ENCODE measurements at places on chromosomes 1 and 21.
A peak's percentile ranks its signal among the peaks of the same experiment; 100 is the strongest.

- DNase-seq = no peak
Observed at GRCh38 chr21:37408464-37409193, 42.1 kb downstream of the DYRK1A start.

GRCh38 chr1:54640863-54641836 lies at the start of gene MROH7:
Gene MROH7, plus strand, starts transcription at chr1:54641786. Its CDS starts 11,141 bp downstream, at chr1:54652927.
- no peak for DNase-seq

DNA sequence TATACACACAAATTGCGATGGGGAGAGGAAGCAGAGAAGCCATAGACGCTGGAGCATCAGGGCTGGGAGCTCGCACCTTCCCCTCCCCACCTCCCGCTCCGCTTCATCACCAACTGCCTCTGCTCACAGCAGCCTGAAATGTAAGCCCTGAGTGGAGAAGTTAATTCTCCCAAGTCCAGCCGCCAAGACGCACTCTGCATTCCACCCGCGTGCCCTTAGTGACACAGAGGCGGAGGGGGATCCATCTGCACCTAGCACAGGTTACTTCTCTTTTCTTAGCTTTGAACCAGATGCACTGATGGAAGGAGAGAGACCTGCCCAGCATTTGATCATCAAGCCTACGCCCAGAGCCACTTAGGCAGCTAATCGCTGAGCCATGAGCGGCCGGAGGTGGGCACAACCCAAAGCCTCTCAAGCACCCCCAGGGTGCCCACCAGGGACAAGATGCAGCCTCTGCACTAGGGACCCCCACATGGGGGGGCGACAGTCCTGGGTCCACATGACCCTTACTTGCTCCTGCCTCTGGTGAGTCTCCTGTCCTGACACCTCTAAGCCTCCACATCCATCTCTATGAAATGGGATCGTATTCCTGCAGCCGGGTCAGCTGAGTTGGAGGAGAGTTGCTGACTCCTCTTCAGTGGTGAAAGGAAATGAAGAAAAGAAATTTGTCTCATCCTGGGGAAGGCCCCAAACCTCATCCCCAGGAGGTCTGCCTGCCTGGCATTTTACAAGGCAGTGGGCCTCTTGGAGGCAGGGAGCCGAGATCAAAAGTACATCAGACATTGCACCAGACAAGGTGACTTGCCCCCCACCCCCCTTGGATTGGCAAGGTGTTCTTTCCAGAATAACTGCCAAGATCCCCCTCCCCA lies 316.2 kb downstream of the MATN1 start:
- no peak for DNase-seq

DNA sequence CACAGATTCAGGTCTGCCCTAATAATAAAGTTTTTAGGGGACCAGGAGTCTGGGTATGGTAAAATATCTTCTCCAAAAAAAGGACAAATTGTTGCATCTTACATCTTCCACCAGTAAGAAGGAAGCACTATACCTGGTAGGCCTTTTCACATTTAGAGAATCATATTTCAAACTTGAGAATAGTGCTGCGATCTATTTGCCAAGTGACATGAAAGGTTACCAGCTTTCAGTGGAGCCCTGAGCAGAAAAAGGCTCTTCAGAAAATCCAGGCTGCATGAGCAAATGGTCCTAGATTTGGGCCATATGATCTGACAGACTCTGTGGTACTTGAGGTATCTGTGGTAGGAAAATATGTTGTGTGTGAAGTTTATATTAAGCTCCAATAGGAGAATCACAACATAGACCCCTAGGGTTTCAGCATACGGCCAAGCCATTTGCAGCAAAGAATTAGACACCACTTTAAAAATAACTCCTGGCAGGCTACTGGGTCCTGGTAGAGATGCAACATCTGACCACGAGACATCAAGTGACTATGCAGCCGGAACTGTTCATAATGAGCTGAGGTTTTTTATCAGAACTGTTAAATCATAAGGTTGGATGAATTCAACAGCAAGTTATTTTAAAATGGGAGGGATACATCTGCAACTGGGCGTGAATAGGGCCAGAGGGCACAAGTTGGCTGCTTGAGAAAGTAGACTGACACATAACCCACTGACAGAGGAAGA lies 38.6 kb upstream of the CCDC190 start:
- peak; percentile 20 for DNase-seq

GRCh38 chr1:245330951-245331350 lies 176.2 kb downstream of the KIF26B start:
- no peak for DNase-seq
